ENCODE measurements at places on chromosomes 5 and 9.

- no peak for DNase-seq
Observed at GRCh38 chr5:149386166-149386565, 7.1 kb upstream of the IL17B start.

- DNase-seq: no peak
Observed at GRCh38 chr9:113621309-113621791, 157.8 kb downstream of the RGS3 start.

- no peak for DNase-seq
Observed at GRCh38 chr5:97022898-97023297, 87.0 kb downstream of the LNPEP start.

DNA sequence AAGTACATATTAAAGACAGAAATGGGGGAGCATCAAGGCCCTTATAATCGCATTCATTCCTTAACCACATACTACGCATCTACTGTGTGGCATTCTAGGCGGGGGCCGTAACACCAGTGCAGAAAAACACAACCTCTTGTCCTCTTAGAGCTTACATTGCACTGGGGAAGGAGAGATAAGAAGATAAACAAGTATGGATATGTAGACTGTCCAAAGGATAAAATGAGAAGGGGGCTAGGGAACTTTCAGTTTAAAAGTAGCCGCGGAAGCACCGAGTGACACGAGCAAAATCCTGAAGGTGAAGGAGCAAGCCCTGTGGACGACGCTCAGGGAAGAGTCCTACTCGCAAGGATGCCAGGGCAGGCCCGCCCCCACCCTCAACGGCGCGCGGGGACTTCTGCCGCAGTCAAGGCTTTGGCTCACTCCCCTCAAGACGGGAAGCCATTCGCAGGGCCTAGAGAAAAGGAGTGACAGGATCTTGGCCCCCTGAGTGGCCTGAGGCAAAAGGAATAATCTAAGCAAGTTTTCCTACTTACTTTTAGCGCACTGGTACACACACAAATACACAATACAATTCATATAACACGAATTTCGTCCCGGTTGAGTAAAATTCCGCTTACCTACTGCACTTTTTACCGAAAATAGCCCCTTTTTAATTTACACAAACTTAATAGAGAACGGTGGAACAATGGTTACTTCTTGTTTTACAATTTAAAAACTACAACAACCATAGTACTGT, 1.3 kb upstream of the NIPBL start:
- DNase-seq: peak; percentile 77

DNA sequence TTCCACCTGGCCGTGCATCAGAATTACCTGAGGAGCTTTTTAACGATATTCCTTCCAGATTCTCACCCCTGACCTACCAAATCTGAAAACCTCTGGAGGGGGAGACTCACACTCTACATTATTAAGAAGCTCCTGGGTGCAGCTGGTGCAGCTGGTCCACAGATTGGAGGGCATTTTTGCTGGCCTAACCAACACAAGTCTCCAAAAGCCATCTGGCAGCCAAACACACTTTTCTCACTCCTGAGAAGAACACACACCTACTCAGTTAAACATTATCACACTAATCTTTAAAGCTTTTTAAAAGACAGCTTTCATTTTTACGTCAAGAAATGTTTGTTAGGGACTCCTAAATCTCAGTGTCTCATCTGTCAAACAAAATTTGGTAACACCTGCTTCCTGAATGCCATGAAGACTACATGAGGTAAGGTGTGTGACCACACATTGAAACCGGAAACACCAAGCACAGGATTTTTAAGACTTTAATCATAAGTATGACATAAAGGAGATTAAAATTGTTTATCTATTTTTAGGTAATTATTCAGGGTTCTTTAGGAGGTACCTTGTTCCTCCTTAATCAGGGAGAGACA, 14.2 kb upstream of the PTPN3 start:
- DNase-seq: no peak

- DNase-seq: peak; percentile 86
Observed at GRCh38 chr9:78971540-78971939, 600.2 kb upstream of the TLE4 start.

- no peak for DNase-seq
Observed at GRCh38 chr9:98755006-98755618, 41.2 kb downstream of the ANKS6 start.
